RPMI8226 (cell line): ENCODE measurements at places on chromosomes 11 and 22.

GRCh38 chr22:48783821-48784266, 1043.8 kb downstream of the BRD1 start:
- DNase-seq, result no peak

DNA sequence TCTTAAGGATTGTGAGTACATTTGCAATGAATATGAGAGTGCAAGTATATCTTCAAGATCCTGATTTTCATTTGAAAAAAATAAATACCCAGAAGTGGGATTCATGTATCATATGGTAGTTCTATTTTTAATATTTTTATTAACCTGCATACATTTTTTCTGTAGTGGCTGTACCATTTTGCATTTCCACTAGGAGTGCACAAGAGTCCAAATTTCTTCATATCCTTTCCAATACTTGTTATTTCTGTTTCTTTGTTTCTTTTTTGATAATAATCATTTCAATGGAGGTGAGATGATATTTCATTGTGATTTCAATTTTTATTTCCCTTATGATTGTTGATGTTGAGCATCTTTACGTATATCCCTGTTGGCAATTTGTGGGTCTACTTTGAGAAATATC, 759.8 kb upstream of the CNTN5 start:
- no peak for DNase-seq

- DNase-seq, result no peak
Observed at GRCh38 chr11:113324250-113324649, 9.9 kb downstream of the TTC12 start.

DNA sequence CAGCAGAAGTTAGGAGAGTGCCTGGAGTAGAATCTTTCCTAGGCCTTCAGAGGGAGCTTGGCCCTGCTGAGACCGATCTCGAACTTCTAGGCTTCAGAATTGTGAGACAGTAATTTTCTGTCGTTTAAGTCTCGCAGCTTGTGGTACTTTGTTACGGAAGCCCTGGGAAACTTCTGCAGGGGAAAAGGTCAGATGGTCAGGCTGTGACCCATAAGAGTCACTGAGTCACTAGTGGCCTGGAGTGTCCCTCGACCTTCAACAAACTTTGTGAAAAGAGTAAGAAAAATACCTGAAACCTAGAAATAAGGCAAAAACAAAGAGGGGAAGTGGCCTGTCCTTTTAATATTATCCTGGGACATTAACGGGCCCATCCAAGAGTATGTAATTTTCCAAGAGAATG, 34.6 kb downstream of the CSNK2A3 start:
- no peak for DNase-seq
